ENCODE measurements at places on chromosomes 5 and 9.

- DNase-seq: no peak
Measured at GRCh38 chr5:135952683-135953082, 2.1 kb downstream of the LECT2 start.

DNA sequence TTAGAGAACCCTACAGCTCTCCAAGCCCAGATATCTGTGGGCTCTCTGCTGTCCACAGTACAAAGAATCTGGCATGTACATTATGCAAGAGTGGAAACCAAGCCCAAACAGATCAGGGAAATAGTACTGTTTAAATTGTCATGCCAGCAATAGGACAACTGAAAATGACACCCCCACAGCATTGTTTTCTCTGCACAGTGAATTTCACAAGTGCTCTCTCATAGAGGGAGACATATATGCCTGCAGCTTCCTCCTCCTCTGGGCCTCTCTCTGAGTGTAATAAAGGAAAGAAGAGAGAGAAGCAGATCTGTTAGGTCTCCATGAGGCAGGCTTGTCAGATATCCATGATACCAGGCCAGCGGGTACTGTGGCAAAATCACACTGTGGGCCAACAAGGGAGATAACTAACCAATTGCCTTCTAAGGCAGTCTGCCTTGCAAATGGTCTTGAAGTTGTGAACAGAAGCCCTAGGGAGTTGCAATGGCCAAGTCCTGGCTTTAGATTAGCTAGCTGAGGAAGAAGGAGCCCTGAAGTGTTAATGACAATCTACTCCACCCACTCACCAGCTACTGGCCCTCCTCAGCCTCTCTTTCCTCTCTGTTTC lies 54.4 kb upstream of the JMY start:
- peak; percentile 46 for DNase-seq

DNA sequence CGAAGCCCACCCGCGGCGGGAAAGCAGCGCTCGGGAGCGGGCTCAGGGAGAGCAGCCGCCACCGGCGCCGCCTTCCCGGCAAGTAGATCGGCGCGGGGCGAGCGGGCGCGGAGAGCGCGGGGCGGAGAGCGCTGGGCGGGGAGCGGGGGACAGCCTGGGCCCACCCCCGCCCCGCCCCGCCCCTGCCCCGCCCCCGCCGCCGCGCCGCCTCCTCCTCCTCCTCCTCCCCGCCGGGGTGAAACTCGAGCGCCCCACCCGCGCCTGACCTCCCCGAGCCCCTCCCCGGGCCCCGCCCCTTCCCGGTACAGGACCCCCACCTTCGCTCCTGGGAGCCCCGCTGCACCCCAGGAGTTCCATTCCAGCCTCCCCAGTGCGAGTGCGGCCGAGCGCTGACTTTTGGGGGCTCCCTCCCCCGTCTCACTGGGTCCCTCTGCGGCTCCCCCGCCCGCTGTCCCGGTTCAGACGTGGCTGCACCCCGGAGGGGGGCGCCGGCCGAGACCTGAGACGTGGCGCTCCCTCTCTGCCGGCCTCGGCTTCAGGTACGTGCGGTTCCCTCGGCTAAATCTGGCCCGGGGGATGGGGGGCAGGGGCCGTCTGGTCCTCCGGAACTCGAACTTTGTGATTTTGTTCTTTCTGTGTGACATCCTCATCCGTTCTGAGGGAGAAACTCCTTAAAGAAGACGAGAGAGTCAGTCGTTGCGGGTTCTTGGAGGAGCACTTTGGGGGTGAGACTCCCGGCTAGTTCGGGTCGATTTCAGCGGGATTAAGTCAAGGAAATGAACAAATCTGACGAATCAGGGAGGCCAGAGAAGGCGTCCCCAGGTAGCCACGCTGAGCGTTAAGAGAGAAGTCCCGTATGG lies at the start of gene SEMA5A:
Gene SEMA5A, minus strand, starts transcription at position 84 of the 860 bp plus-strand sequence. CDS start 166,129 bp downstream, outside the sequence.
- no peak for DNase-seq

DNA sequence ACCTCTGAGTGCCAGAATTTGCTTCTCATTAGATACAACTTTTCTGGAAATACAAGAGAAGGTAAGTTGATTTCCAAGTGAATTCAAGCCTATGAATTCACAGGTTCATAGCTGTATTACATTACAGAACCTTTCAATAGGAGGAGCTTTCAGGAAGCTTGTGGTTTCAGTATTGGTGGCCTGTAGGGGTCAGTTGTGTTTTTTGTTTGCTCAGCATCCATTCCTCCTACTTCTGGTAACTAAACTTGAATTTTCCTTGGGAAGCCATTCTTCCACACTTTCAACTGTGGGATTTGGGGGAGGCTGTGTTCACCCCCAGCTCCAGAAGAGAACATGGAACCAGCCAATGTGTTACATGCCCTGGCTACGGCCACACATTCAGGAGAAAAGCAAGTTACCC lies 5.6 kb upstream of the CYSTM1 start:
- no peak for DNase-seq

DNA sequence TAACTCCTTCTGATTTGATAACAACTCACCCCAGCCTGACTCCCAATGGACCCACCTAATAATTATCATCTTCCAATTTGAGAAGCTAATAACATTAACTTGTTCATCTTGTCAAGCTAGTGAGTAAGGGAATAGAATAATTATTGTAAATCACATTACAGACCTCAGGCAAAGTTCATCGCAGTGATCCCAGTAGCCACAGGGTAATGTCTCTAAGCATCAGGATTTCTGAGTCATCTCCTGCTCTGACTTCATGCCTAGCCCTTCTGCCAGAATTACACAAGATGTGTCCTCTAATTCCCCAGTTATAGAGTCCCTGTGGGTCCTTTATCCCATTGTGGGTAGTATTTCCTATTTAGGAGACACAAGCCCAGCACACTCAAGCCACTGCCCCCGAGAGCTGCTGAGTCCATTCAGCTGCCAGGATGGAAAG lies 365.7 kb downstream of the DEPDC1B start:
- DNase-seq: no peak

DNA sequence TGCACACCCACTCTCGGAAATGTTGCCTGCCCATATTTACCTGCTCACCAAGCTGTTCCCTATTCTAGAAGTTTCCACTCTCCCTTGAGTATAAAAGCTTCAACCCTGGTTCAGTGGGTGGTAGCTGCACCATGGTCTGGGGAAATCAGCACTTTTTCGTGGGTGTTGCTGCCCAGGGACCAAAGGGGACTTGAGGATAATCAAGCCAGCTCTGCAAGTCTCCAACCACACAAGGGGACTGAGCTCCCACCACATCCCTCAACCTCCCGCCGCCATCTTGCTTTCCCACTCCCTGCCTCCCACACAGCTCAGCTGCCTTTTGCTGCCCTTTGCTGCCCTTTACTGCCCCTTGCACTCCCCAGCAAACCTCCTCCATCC lies 210.0 kb downstream of the AUH start:
- no peak for DNase-seq

DNA sequence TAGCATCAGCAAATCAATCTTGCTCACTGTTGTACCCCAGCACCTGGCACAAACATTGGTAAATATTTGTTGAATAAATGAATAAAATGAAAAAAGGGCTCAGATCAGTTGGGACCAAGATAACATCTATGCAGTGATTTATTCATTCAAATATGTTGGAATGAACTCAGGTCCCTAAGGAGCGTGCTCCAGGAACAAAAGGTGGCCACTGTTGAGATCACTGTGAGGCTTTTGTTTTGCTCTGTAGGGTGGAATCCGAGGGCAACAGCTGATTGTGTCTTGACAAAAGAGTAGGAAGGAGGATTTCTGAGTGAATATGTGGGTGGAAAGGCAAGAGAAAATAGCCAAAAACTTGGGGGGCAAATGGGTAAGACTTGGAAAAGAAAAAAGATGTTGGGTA lies 89.7 kb downstream of the PPP2R2B start:
- DNase-seq: no peak

GRCh38 chr9:33684831-33685230 lies 110.5 kb upstream of the PRSS3 start:
- no peak for DNase-seq

DNA sequence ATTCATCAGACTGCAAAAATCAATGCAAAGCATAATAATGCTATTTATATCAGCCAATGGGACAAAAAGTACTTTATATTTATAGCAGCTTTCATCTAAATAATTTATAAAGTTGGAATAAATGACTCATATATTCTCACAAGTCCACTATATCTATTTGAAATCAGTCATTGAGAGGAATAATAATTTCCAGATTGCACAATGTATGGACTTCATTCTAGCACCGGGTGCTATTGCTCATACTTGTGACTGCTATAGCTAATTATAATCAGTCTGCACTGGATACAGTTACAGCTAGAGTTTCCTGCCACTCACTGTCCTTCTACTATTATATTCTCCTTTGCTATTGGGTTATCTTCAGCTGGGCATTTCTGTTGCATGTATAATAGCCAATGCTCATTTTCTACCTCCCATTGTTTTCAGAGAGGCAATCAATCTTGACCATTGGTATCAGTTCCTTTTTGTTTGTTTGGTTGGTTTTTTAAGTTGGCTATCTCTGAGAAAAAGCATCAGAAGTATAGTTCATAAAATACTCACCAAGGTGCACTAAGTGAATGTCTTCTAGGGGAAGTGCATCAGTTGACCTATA lies 1.9 kb downstream of the CDH18 start:
- DNase-seq: no peak

GRCh38 chr5:103532086-103532734 lies 30.4 kb downstream of the NUDT12 start:
- no peak for DNase-seq

DNA sequence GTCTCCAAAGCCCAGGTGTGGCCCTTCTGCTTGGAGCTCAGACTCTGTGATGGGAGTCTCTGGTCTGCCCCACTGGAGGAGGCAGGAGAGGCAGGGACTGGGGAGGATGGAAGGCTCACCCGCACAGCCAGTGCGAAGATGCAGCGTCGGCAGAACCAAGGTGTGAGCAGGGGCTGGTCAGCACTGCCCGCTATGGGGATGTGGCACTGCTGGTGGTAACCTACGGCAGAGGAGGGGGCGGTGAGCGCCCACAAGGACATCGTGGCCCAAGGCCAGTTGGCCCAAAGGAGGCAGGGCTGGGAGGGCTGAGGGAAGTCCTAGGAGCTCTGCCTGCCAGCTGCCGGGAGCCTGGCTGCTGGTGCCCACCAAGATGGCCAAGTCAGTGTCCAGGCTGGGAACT lies 7.3 kb downstream of the PHF19 start:
- DNase-seq: no peak

DNA sequence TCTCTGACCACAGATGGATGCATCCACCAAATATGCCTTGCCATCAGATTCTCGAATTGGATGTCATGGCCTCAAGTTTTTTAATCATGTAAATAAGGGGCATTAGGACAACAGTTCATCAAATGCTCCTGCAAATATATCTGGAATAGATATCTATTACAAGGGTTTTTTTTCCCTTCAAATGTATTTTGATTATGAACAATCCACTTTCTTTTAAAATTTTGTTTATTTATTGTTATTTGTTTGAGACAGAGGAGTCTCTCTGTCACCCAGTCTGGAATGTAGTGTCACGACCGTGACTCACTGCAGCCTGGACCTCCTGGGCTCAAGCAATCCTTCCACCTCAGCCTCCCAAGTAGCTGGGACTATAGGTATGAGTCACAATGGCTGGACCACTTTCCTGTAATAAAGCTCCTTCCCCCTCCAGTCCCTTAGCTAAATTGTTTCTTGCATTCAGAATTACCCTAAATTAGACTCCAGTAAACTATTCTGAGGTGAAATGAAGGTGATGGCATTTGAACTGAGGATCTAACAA lies 1412.1 kb downstream of the EFNA5 start:
- no peak for DNase-seq

DNA sequence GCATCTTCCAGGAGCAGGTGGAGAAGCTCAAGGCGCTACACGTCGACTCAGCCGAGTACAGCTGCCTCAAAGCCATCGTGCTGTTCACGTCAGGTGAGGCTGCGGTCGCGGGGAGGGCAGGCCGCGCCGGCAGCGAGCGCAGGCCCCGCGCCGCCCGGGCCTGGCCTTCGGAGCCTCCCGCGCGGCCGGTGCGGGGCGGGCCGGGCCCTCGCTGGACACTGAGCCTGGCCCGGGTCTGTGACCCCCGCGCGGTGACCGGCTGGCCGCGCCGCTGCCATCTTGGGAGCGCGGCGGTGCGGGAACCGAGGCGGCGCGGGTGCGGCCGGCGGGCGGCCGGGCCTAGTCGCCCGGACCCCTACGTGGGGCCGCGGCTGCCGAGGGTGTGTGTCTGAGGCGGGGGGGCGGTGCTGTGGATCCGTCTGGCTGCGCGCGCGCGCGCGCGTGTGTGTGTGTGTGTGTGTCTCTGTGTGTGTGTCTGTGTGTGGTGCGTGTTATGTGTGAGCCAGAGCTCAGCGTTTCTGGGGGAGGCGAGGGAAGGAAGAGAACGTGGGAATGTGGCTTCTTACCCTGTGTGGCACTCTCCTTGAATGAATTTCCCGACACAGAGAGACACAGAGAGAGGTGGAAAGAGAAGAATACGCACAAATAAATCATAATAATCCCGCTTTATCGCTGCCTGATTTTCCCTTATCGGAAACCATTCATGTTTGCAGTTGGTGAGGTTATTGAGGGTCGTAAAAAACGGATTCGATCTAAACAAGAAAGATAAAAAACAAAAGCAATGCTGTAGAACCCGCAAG lies 5.5 kb downstream of the NR2F1 start:
- no peak for DNase-seq

DNA sequence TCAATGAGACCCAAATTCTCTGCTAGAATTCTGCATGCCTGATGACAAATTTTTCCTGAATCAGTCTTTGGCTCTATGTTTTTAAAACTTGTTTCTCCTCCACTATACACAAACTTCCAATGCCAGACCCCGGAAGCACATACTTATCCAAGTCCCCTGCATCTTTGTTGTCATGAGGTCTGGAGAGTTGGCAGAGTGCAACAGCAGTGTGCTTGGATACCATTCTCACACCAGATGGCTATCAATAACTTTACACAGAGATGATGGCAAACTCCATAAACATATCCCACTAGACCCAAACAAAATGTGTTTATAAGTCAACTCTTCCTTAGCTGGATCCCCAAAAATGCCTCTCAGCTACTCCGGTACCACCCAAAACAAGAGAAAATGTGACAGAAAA lies 337.7 kb upstream of the TRPC7 start:
- DNase-seq: no peak

- DNase-seq: peak; percentile 45
Measured at GRCh38 chr5:61401726-61402125, 69.7 kb downstream of the ZSWIM6 start.

DNA sequence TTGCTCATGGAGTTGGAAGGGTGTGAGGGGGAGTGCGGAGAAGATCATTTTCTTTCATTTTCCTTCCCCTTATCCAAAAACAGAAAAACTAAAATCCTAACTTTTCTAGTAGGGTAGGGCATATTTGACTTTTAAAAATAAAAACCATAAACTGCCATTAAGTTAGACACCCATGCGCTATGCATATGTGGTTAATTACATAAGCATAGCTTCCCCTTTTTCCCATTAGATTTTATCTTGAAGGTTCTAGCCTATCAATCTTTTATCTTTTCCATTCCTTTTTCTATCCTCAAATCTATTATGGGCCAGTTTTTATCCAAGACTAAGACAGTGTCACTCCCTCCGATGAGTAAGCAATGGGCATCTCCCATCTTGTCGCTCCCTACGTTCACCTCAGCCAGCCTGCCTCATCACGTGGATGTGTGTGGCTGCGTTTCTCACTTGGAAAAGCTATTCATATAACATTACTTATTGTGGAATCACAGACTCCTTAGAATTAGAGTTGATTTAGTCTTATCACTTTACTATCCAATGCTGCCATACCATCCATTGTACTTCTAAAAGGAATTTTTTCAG lies 49.2 kb downstream of the PCSK5 start:
- no peak for DNase-seq

- DNase-seq: no peak
Measured at GRCh38 chr5:68147659-68148058, 67.9 kb upstream of the PIK3R1 start.

Measured in KBM-7 (cell line).